EH (cell line): ENCODE measurements at places on chromosomes 2 and 18.

DNA sequence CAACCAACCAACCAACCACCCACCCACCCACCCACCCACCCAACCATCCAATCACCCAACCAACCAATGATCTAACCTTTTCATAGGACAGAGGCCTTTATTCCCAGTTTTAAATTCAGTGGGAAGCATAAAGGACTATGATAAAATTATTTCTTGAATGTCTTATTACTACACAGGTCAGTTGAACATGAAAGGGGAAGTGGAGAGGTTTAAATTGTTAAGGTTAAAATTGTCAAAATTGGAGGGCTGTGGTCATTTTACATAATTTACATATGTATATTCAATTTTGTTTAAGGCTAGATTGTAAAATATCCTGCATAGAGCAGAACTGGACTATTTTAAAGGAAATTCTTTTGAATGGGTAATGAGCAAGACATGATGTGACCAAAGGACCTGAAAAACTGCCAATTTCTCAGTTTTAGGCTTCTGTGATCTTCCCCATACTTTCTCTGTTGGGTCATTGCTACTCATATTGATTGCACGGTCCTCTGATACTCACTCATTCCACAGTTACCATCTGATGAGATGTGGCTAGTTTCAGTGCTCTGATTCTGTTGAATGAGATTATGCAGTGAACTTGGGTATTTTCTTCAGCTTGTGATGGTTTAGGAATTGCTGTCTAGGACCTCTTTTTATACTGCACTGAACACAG lies 127.4 kb downstream of the PLCL1 start:
- peak; percentile 6 for DNase-seq

DNA sequence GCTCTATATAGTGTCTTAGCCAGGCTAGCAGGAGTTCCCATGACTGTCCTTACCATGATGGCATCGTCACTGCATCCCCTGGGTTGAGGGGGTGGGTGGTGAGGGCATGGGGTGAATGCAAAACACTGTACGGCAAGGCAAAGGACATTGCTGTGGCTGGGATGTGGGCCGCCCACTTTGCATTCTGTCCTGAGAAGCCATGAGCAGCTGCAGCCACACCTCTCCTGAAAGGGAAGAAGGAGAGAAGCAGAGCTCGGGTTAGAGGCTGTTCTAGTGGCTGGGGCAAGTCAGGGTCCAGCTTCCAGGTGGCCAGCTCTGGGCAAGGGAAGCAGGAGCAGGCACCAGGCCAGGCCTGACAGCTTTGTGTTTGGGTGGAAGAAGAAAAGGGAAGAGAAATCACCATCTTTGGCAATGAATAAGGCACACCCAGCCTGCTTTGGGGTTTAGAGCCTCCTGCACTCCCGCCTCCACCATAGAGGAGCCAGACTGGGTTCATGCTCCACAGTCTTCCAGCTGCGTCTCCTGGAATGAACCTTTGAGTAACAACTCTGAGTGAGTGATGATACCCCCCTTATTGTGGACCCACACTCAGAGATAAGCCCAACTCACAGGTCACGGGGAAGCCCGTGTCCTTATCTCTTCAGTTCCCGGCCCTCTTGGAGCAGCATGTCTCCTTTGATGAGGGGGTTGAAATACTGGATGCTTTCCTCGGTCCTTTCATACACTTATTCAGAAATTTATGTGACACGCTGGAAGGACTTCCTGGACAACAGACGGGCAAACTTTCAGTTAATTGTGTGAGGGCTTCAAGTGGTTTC lies 63.4 kb downstream of the INPP4A start:
- DNase-seq, result no peak

DNA sequence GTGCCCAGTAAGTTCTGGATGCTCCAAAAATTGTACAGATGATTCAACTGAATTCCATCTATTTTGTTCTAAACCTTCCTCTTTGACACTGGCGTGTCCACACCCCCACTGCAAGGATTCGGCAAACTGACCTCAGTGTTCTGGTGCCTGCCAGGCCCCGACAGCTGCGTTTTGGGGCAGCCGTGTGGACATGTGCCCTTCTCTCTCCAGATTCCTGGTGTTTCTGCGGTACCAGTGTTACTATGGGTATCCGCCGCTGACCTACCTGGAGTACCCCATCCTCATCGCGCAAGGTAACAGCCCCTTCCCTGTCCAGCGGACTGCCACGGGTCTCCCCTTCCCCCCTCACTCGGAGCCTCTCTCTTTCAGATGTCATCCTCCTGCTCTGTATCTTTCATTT lies 5.0 kb downstream of the SLC66A3 start:
- no peak for DNase-seq

- DNase-seq, result peak; percentile 92
Observed at GRCh38 chr2:37583867-37584266, 87.6 kb downstream of the CDC42EP3 start.

- peak; percentile 94 for DNase-seq
Observed at GRCh38 chr2:111160758-111161157, 40.0 kb downstream of the BCL2L11 start.

DNA sequence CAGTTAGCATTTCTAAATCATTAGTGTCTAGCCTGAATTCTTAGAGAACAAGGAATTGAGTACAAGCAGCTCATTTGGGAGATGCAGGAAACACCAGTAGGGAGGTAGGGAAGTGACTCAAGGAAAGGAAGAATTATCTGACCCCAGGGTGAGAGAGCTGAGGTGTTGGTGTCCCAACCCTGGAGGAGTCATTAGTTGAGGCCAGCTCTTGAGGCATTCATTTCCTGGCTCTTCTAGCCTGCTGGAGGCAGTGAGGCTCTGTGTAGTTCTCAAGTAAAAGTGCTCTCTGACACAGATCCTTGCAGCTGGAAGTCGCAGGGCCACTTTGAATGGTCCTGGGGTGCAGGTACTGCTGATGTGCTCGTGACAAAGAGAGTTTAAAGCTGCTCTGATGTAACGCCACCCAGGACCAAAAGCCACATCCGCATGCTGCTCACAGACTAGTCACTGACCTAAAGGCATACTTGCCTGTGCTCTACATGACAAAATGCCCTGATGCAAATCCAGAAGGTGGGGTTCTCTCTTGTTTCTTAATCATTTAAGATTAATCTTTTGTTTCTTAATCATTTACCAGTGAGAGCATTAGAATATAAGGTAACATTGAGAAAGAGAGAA lies 299.5 kb upstream of the LYPD1 start:
- peak; percentile 35 for DNase-seq

DNA sequence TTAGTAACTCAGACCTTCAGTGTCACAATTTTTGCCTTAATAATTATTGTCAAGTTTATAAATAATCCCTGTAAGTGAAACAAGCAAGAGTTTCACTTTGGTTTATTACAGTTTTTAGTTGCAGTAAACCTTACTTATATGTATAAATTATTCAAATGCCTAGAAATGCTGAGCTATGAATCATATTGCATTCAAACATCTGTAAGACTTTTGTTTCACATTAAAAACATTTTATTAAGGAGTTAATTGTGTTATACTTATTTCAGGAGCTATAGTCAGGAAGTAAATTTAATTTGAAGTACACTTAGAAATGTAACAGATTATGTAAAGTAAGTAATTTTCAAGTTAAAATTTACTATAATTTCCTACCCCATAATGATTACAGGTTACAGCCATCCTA lies 3.9 kb upstream of the ETAA1 start:
- peak; percentile 45 for DNase-seq

- DNase-seq, result peak; percentile 28
Observed at GRCh38 chr2:62382122-62382521, 123.9 kb downstream of the TMEM17 start.

DNA sequence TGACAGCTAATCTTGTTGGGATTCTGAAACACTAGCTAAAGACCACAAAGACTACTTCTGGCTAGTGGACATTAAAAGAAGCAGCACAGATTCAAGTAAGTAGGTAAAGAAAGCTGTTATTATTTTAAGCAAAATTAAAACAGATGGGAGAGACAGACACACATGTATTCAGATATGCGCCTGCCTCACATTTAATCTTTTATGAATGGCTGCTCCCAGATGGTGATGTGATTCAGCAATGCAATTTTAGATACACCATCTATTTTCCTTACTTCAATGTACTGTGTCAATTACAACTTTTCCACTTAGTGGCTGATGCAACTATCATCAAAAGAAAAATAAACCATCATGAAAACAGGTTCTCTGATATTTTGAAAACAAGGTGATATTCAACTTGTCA lies 133.0 kb upstream of the PGAP1 start:
- DNase-seq, result no peak

- DNase-seq, result no peak
Observed at GRCh38 chr2:68605939-68606338, 37.4 kb upstream of the PROKR1 start.

GRCh38 chr2:239137165-239137897 lies 263.5 kb downstream of the HDAC4 start:
- DNase-seq, result no peak

- no peak for DNase-seq
Observed at GRCh38 chr2:139457873-139458272, 677.7 kb upstream of the NXPH2 start.

DNA sequence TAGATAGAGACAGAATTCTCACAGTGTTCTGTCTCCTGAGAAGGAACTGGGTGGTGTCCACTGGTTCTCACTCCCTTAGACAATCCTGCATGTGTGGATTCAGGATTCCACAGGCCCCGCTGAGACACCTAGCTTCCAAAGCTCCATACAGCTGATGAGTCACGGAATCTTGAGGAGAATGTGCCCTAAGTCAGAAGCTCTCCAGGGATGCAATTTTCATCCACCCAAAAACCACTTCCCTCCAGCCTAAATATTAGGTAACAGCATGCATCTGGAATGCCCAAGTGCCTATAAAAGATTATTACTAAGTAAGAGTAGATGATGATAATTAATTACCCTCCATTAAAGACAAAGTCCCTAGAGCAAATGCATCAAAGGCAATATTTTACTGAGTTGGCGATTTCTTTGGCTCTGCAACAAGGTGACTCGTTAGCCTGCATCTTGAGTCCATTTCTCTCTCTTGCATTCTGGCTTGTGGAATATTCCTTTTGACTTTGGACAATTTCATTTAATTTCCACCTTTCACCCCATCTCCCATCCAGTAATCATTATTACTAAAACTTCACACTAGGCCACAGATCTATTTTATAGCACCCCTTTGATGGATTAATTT lies 475.1 kb downstream of the TNS1 start:
- peak; percentile 76 for DNase-seq

- peak; percentile 1 for DNase-seq
Observed at GRCh38 chr18:32549248-32550110, 78.8 kb upstream of the GAREM1 start.

DNA sequence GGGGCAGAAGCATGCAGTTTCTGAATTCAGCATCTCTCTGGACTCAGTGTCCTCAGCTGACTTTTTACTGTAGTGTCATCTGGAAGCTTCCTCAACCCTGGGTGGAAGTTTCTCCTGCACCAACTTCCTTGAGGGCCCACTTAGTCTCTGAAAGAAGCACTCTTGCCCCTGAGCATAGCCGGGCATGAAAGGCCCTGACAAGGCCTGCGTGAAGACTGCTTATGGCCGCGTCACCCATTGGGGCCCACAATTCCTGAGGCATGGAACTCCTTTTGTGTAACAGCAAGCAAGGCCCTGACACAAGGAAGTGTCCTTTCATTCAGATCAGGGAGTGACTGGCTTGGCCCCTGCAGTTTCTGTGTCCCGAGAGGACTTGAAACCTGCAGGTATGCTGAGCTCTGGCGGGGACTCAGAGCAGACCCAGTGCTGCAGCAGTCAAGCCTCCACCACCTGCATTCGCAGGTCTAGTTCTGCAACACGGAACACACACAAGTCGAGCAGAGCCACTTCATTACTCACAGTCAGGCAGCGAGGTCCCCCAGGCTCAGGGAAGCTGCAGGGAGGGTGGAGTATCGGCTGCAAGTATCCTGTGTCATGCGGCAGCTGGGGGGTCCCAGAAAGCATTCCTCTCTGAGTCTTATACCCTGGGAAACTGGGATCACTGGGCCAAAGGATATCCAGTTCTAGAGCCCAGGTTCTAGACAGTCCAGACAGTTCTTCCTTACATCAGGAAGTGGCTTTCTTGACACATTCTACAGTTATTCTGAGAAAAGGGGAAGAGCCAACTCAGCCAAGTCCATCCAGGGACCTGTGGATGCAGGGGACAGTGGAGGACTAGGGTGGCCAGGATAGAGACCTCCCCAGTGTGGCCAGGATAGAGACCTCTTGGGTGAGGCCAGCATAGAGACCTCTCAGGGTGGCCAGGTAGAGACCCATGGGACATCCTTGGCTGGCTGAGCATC lies 35.6 kb upstream of the PRLH start:
- DNase-seq, result no peak

- DNase-seq, result no peak
Observed at GRCh38 chr18:66708646-66709045, 104.8 kb upstream of the CDH19 start.

GRCh38 chr2:65193446-65193845 lies 34.2 kb upstream of the ACTR2 start:
- DNase-seq, result no peak

DNA sequence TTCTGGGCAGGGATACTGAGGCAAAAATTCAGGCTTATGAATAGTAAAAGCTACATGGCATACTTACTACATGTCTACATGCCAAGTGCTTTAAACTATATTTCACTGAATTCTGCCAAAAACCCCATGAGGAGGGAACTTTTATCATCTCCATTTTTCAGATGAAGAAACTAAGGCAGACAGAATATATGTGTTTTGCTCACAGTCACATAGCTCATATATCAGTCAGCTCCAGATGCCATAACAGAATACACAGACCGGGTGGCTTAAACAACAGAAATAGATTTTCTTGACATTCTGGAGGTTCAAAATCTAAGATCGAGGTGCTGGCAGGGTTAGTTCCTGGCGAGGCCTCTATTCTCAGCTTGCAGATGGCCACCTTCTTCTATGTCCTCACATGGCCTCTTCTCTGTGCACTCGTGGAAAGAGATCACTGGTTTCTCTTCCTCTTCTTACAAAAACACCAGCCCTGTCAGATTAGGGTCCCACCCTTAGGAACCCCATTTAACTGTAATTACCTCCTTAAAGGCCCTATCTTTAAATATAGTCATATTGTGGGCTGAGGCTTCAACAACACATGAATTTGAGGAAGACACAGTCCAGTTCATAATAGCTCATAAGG lies 27.1 kb upstream of the CREB1 start:
- no peak for DNase-seq
